ENCODE measurements at places on chromosomes 4 and X. TPM values are rescaled to one million over a fixed set of nuclear protein-coding genes. Genes with fewer than 3 reads are reported as not detected.

GRCh38 chr4:113701169-113701568, 60.4 kb downstream of the CAMK2D start:
- DNase-seq: no peak
- no peak overlapping the region for H3K27ac ChIP-seq
- peaks cover 4% of the 10 kb centered on the region for H3K4me1 ChIP-seq
- H3K4me3 ChIP-seq: no peak overlapping the region
- no peaks in the 10 kb centered on the region for H3K27me3 ChIP-seq

The LRP2BP gene
- 2.9 TPM for total RNA-seq

GRCh38 chr4:134260126-134260525, 58.5 kb upstream of the PABPC4L start:
- DNase-seq: no peak
- no peaks in the 10 kb centered on the region for H3K36me3 ChIP-seq
- H3K27me3 ChIP-seq: no peaks in the 10 kb centered on the region
- H3K27ac ChIP-seq: no peak overlapping the region
- H3K4me1 ChIP-seq: no peaks in the 10 kb centered on the region

- no peak overlapping the region for H3K27ac ChIP-seq
- no peaks in the 10 kb centered on the region for H3K27me3 ChIP-seq
- H3K36me3 ChIP-seq: no peaks in the 10 kb centered on the region
- no peak overlapping the region for H3K4me3 ChIP-seq
Observed at GRCh38 chr4:162408309-162408708, 244.5 kb upstream of the FSTL5 start.

The ZFP92 gene
- not detected for total RNA-seq

DNA sequence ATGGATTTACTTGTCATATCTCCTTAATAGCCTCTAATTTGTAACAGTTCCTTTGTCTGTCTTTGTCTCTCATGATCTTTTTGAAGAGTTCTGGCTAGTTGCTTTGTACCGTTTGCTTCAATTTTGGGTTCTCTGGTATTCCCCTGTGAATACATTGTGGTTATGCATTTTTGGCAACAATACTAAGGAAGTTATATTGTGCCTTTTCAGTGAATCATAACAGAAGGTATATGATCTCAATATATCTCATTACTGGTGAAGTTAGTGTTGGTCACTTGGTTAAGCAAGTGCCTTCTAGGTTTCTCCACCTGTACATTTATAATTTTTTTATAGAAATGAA, 48.6 kb downstream of the DCLK2 start:
- no peaks in the 10 kb centered on the region for H3K36me3 ChIP-seq
- no peak for DNase-seq
- no peaks in the 10 kb centered on the region for H3K27me3 ChIP-seq
- H3K4me3 ChIP-seq: no peak overlapping the region
- H3K4me1 ChIP-seq: no peaks in the 10 kb centered on the region

The WDR44 gene
- total RNA-seq: 12.2 TPM

GRCh38 chrX:55143621-55144020, 54.8 kb downstream of the PAGE2 start:
- no peaks in the 10 kb centered on the region for H3K36me3 ChIP-seq
- no peak overlapping the region for H3K4me3 ChIP-seq
- H3K4me1 ChIP-seq: no peaks in the 10 kb centered on the region
- no peak overlapping the region for H3K27ac ChIP-seq

DNA sequence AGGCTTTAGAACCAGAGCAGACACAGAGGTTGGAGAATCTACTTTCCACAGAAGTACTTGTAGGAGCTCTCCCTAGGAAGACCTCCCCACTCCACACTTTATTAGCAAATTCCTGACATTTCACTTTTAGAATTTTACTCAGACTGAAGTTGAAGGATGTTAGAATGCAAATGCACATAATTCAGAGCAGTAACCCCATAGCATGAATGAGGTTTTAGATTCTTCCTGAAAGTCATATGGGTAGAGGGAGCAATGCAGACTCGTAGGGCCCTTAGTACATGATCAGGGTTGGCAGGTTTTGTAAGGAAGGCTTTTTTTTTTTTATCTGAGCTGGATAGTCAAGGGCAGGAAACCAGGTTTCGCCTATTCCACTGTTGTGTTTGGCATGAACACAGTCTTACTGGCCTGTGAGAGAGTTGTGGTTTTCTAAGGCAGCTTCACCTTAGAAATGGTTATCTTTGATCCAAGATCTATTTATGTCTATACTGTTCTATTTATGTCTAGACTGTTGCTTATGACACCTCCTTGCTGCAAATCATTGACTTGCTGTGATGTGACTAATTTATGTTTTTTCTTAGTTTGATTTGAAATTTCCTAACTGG, 48.9 kb downstream of the SPATA18 start:
- DNase-seq: no peak
- H3K4me3 ChIP-seq: no peak overlapping the region
- H3K27ac ChIP-seq: no peak overlapping the region
- H3K36me3 ChIP-seq: no peaks in the 10 kb centered on the region

The SLC6A8 gene
- 101 TPM for total RNA-seq

The SPANXD gene
- not detected for total RNA-seq

The FRG1 gene
- 44.5 TPM for total RNA-seq

DNA sequence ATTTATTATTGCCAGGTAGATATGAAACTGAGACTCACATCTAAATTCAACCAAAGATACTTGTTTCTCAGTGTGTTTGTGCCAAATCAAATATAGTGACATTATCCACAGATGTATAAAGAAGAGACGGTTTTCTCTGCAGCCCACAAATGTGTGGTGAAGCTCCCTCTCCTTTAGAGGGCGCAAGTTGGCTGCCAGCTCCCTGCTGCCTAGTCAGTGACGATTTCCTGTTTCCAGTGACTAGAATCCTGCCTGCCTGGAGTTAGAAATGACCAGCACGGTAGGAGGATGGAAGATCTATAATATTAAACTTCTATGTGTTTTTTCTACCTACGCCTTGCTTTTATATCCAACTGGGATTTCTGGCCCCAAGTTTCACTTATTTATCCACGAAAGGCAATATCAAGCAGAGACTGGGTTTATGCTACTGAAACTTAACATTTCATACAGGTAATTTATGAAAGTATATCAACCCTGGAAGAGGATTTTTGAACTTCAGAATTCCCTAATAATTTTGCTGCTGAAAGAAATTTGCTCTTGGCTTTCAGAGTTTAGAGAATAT, 1793.7 kb upstream of the TENM3 start:
- peak overlapping the region; percentile 56 for H3K4me3 ChIP-seq
- H3K27ac ChIP-seq: no peak overlapping the region
- DNase-seq: peak; percentile 66
- no peaks in the 10 kb centered on the region for H3K27me3 ChIP-seq

DNA sequence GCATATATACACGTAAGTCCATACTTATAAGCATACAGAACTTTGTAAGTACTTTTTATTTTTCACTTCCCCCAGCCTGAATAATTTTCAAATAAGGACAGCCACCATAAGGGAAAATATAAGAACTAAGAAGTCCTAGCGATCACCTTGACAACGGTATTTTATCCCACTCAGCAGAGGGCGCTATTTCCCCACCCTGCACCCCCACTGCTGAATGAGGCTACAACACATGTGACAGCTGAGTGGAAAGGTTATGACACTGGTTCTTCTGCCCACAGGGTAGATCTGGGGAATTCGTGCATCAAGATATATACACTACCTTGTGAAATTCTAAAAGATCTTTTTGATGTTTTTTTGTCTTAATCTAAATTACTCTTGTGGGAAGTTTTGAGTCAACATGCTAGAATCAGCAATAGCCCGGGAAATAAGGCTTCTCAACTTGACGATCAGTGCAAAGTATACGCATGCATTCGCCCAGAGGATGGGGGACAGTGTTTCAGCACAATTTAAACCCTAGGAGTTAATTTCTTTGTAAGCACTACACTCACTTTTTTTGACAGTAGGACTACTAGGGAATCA, 151.5 kb downstream of the CORIN start:
- H3K27ac ChIP-seq: no peak overlapping the region
- DNase-seq: peak; percentile 43
- no peaks in the 10 kb centered on the region for H3K36me3 ChIP-seq
- no peak overlapping the region for H3K4me3 ChIP-seq

DNA sequence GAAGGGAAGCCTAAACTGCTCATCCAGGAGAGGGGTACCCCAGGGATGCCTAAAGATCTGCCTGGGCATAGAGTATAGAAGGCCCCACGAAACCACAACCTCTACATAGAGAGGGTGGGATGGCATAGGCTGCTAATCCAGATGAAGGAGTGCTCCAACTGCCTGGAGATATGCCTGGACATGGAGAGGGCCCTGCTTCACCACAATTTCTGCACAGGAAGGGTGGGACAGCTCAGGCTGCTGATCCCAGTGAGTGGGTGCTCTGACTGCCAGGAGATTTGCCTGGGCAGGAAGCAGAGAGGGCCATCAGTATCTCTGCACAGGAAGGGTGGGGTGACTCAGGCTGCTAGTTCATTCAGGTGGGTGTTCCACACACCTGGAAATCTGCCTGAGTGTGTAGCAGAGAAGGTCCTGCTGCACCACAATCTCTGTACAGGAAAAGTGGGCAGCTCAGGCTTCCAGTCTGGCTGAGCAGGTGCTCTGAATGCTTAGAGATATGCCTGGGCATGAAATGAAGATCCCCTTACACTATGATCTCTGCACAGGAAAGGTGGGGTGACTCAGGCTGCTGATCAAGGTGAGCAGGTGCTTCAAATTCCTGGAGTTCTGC, 61.1 kb downstream of the ZNF518B start:
- no peaks in the 10 kb centered on the region for H3K36me3 ChIP-seq
- H3K27me3 ChIP-seq: no peaks in the 10 kb centered on the region
- DNase-seq: no peak
- H3K4me3 ChIP-seq: no peak overlapping the region
- no peaks in the 10 kb centered on the region for H3K4me1 ChIP-seq

The AFAP1 gene
- 19.4 TPM for total RNA-seq

DNA sequence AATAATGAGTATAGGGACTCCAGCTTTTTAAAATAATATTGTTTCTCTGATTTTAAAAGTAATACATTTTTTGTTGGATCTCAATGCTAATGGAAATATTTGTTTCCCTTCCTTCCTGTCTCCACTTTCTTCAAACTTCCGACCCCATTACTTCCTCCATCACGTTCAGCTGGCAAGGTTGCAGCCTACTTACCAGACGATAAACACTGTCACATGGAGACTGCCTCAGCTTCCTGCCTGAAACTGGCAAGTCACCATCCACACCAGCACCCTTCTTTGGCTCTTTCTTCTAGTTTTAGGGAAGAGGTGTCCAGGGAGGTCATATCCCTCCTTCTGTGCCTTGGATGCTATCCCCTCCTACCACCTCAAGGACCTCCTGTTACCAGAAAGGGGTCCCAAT, 3.4 kb upstream of the INTU start:
- no peak overlapping the region for H3K27ac ChIP-seq
- H3K36me3 ChIP-seq: no peaks in the 10 kb centered on the region

GRCh38 chr4:61425315-61425714, 225.2 kb downstream of the ADGRL3 start:
- H3K36me3 ChIP-seq: no peaks in the 10 kb centered on the region
- no peaks in the 10 kb centered on the region for H3K27me3 ChIP-seq
- H3K27ac ChIP-seq: no peak overlapping the region
- H3K4me1 ChIP-seq: no peaks in the 10 kb centered on the region
- H3K4me3 ChIP-seq: no peak overlapping the region
- no peak for DNase-seq

DNA sequence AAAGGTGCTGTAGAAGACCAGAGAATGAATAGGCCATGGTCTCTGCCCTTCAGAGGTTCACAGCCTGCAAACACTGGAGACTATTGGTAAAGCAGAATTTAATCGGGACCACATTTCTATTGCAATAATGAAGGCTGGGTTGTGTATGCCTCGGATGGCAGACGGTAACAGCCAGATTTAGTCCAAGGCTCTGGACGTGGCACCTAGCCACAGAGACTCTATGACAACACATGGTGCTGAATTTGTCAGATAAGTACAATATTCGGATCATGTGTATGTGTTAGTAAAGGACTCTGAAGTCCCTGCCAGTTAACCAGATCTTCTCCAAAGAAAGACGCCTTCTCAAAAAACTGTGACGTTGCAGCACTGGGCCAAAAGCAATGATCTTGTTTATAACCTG, 129.0 kb downstream of the DCTD start:
- no peak for DNase-seq
- H3K4me1 ChIP-seq: no peaks in the 10 kb centered on the region
- H3K4me3 ChIP-seq: no peak overlapping the region
- no peaks in the 10 kb centered on the region for H3K36me3 ChIP-seq
- peaks cover 11% of the 10 kb centered on the region for H3K27me3 ChIP-seq

DNA sequence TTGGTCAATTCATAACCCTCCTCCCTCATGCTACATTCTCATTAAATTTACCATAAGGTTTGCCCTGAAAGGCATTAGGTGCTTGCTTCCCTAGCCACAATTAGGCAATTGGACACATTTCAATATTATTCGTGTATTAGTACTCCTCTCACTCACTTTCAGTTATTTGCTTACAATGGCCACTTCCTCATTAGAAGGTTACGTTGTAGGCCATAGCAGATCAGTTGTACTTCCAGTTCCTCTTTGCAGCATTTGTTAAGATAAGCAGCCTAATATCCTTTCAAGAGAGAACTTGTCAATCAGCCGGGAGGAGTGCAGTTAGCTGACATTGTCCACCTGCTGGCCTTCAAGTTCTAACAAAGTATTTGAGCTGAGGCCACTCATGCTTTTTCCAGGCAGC, 1017.2 kb downstream of the PCDH7 start:
- H3K4me3 ChIP-seq: no peak overlapping the region
- DNase-seq: no peak
- H3K27ac ChIP-seq: no peak overlapping the region
- no peaks in the 10 kb centered on the region for H3K36me3 ChIP-seq
- no peaks in the 10 kb centered on the region for H3K4me1 ChIP-seq

The SPANXA2 gene
- not detected for total RNA-seq

- H3K27me3 ChIP-seq: no peaks in the 10 kb centered on the region
- no peak overlapping the region for H3K4me3 ChIP-seq
- no peak for DNase-seq
- H3K4me1 ChIP-seq: no peaks in the 10 kb centered on the region
Observed at GRCh38 chr4:87196927-87197326, 23.5 kb downstream of the KLHL8 start.

DNA sequence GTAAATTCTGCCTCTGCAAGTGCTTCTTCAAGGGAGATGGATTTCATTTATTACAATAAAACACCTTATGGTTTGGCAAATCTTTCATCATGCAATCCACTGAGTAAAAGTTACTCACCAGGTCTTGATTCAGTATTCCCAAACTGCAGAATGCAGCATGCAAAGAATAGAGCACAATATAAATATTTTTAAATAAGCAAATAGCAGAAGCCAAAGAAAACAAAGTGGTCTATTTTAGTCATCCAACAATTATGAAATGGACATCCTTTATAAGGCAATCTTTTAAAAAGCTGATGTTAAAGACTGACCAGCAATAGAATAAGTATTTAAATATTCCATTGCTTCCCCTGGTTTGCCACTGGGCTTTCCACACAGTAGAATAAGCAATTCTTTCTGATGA, 59.5 kb downstream of the SLC39A8 start:
- H3K4me1 ChIP-seq: no peaks in the 10 kb centered on the region
- no peaks in the 10 kb centered on the region for H3K27me3 ChIP-seq
- no peak overlapping the region for H3K4me3 ChIP-seq
- no peaks in the 10 kb centered on the region for H3K36me3 ChIP-seq

The AKAP4 gene
- total RNA-seq: not detected

The FAT4 gene
- total RNA-seq: 0.71 TPM

The ADGRL3 gene
- not detected for total RNA-seq

GRCh38 chr4:160592258-160592657, 1489.4 kb downstream of the RAPGEF2 start:
- DNase-seq: no peak
- no peak overlapping the region for H3K27ac ChIP-seq
- H3K4me3 ChIP-seq: no peak overlapping the region
- H3K27me3 ChIP-seq: no peaks in the 10 kb centered on the region
- no peaks in the 10 kb centered on the region for H3K4me1 ChIP-seq
- no peaks in the 10 kb centered on the region for H3K36me3 ChIP-seq

The RENBP gene
- 1.3 TPM for total RNA-seq

- no peaks in the 10 kb centered on the region for H3K27me3 ChIP-seq
- H3K4me1 ChIP-seq: no peaks in the 10 kb centered on the region
- H3K36me3 ChIP-seq: no peaks in the 10 kb centered on the region
- H3K4me3 ChIP-seq: no peak overlapping the region
Observed at GRCh38 chr4:149062997-149063396, 620.8 kb upstream of the NR3C2 start.
